Osteoblast (primary cell): ENCODE measurements at places on chromosomes 3 and 15. TPM values are rescaled to one million over a fixed set of nuclear protein-coding genes. Genes with fewer than 3 reads are reported as not detected.

The LRRIQ4 gene
- under 0.01 and 0.29 TPM in 2 replicates for total RNA-seq

The ALG1L2 gene
- total RNA-seq = 0.29 TPM in 1 of 2 replicates, not detected in the other

The STRA6 gene
- under 0.01 and 0.36 TPM in 2 replicates for total RNA-seq

The RBP2 gene
- not detected in 2 replicates for total RNA-seq

The NSUN3 gene
- total RNA-seq = 13.4 and 15.9 TPM in 2 replicates

The IL16 gene
- 6.5 and 7.1 TPM in 2 replicates for total RNA-seq

The ASTE1 gene
- 9.8 and 12.1 TPM in 2 replicates for total RNA-seq

The SPATA12 gene
- total RNA-seq = not detected in 2 replicates

The AADAC gene
- total RNA-seq = not detected in 2 replicates

The CCDC39 gene
- total RNA-seq = not detected in 2 replicates

The MUC4 gene
- not detected in 2 replicates for total RNA-seq

The SERPINI2 gene
- not detected in 2 replicates for total RNA-seq

The CDHR4 gene
- total RNA-seq = under 0.01 TPM in 1 of 2 replicates, not detected in the other
